AG08396 (cell line): ENCODE measurements at places on chromosomes 5 and 9.

DNA sequence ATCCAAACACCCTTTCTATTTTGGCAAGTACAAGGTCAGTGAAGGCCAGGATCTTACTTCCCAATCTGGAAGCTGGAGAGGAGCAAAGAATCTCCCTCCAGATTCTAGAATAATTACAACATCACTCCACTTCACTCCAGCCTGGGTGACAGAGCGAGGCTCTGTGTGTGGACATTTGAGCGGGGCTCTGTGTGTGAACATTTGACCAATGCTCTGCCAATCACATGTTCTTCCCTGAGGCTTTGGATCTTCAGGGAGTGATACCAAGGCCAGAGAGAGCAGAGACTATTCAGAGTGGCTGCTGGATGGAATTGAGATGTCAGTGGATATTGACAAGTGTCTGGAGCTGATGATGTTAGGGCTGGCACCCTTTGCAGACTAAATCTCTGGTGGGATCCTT lies 24.7 kb upstream of the ANKRD34B start:
- no peak for DNase-seq

GRCh38 chr5:169303119-169303515 lies 2.2 kb upstream of the SLIT3 start:
- no peak for DNase-seq

DNA sequence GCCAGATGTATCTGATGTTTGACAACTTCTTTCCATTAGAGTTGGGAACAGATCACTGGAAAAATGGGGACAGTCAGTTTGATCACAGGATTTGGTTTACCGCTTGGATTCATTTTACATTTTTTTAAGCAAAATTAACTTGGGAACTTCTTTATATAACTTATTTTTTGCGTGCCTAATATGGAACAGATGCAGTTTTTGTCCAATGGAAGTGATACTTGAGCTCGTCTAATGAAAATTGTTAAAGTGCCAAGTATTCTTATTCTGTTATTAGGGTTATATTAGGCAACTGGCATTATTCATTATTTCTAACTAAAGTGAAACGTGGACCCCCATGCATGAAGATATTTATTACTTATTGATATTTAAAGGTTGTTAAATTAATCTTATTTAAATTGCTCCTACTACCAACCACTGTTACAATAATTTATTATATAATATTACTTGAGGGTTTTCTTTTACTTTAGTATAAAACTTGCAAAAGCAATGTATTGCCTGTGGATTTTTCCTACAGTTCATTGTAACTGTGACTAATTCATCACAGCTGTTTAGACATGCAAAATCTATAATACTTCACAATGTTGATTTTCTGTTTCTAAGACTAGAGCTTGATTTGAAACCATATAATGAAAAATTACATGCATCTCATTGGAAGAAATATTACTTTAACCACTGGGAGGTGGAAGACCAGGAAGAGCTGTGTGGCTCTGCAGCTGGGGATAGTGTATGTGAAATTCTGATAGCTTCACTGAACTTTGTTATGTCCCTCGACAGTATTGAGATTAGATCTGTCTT lies 787.3 kb upstream of the WWC1 start:
- no peak for DNase-seq

DNA sequence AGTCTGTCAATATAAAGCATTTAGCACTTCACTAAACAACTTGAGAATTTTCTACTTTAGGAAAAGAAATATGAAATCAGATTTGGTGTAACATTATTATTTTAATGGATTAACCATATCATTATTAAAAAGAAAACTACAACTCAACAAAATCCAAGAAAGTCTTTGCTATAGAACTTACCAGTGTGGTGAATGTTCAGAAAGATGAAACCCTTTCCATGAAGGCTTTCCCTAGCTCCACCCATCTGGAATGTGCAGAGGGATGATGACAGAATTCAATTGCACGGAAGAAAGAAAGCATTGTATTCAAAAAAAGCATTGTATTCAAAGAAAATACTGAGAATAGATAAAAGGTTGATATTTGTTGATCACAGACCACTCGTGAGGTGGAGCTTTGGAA lies 328.6 kb upstream of the NUDT12 start:
- DNase-seq: no peak

- no peak for DNase-seq
Observed at GRCh38 chr9:81096625-81097024, 592.7 kb downstream of the TLE1 start.

GRCh38 chr9:113650207-113651131 lies 186.9 kb downstream of the RGS3 start:
- peak; percentile 39 for DNase-seq

DNA sequence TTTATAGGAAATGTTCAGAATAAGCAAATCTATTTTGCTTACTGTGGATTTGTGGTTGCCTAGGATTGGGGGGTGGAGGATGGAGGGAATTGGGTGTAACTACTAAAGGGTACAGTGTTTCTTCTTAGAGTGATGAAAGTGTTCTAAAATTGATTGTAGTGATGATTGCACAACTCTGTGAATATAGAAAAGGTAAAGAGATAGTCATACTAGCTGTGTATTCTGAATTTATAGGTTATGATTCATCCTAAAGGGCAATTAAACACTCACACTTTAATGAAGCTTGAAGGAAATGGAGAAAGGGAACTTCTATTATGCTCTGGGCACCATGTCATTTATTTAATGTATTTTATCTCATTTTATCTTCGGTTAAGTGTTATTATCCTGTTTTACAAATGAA lies 9.9 kb downstream of the TXNDC8 start:
- DNase-seq: no peak

- peak; percentile 18 for DNase-seq
Observed at GRCh38 chr5:103461243-103461642, 101.3 kb downstream of the NUDT12 start.

- no peak for DNase-seq
Observed at GRCh38 chr5:135106610-135107471, 72.8 kb upstream of the PITX1 start.

- DNase-seq: peak; percentile 65
Observed at GRCh38 chr5:136032564-136032963, 3.8 kb downstream of the TGFBI start.

- no peak for DNase-seq
Observed at GRCh38 chr9:111897601-111898137, 1.1 kb downstream of the UGCG start.

GRCh38 chr5:130321931-130322330 lies 417.7 kb downstream of the CHSY3 start:
- no peak for DNase-seq

GRCh38 chr9:13369431-13369830 lies 89.9 kb upstream of the MPDZ start:
- DNase-seq: no peak

DNA sequence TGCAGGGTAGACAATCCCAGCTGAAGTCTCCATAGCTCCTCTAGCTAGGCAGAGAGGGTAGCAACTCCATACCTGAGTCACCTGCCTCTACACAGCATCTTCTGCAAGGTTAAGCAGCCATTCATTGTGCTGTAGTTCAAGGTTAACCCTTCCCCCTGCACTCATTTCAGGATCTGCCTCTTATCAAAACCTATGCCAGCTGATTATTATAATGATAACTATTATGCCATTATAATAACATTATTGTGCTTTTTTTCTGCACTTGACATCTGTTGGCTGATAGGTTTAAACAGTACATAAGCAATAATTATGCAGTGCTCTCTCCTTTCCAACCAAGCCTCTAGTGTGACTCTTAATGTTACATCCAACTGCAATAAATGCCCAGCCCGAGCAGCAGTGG lies 17.3 kb downstream of the SIL1 start:
- DNase-seq: no peak

DNA sequence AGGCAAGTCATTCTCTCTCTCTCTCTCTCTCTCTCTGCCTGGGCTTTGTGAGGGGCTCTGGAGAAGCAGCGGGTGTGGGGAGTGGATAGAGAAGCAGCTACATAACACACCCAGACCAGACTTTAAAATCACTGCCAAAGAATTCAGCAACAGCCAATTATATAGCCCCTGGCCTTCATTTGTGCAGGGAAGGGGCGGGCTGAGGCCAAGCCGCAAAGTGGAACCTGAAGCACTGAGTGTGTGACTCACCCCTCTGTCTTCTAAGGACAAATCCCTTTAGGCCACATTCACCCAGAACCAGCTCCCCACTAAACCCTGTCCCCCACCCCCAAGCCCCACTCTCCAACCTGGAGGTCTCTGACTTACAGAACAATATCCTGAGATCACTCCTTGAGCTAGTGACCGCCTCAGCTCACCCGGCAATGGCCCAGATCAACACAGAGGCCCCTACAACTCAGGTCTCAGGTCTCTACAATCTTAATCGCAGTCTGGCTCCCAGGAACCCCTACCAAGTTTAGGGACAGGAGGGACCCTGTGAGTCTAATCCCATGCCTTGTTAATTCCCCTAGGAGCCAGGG lies 6.0 kb downstream of the B4GALT1 start:
- DNase-seq: peak; percentile 85

DNA sequence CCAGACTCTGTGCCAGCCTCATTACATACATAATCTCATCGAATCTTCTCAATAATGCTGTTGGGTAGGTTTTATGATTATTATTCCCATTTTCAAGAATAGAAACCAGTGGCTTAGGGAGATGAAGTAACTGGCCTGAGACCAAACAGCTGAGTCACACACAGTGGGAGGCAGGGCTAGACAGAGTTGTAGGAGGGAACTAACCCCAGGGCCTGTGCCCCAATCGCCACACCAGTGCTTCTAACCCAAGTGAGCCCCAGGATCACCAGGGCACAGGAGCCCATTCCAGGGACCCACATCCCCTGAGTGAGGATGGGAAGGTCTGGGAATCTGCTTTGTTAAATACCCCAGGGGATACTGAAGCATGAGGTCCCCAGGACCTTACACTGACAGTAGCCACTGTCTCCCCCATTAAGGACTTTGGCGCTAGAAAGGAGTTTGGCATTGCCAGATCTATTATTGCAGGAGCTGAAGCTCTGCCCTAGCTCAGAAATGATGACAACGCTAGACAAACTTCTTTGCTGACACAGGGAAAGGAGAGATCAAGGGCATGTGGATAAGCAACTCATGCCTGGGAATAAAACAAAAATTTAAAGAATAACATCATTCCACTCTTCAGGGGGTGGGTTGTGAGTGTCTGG lies 63.8 kb upstream of the PPARGC1B start:
- DNase-seq: peak; percentile 29

DNA sequence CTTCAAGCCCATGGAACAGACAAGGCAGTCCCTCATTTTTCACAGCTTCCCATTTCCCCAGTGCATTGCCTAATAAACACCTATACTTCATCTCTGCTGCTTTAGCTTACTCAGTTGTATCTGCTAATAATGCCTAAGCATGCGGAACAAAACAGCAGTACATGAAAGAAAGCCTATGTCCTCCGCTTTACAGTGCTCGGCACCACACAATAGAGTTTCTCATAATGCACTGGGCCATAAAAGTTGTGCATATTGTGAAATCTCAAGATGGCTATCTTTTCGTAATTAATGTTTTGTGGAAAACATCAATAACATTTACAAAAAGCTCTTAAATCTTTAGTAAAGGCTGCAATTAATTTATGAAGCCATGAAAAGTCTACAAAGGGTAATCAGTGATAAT lies 69.3 kb downstream of the DENND1A start:
- DNase-seq: no peak

- no peak for DNase-seq
Observed at GRCh38 chr5:7185742-7186141, 210.2 kb upstream of the ADCY2 start.

- peak; percentile 68 for DNase-seq
Observed at GRCh38 chr9:131096269-131097125, at the start of gene AIF1L. Gene AIF1L (plus strand): TSS chr9:131096531. CDS start chr9:131096630, 99 bp downstream.

GRCh38 chr5:136016945-136017530 lies 11.8 kb upstream of the TGFBI start:
- DNase-seq: peak; percentile 41

DNA sequence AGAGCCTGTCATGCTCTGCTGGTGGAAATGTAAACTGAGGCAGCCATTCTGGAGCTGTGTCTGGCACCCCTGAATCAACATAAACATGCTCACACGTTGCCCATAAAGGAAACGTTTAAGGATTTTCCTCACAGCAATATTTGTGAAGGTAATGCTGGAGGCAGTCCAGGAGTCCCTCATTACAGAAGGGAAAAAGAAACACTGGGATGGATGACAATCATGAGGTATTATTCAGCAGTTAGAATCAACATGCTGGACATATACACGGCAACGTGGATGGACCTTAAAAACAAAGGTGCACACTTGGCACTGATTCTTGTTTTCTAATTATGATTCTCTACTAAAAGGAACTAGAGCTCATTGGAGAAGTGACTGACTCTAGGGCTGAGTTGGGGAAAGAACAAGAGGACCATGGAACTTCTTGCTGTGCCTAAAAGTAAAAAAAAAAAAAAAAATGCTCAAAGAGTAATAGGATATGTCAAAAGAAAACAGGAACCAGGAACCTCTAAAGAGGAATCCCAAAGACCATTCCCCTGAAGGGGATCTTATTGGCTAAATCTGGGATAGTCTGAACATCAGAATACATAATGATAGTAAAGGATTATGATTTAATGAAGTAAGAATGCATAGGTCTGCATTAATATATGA lies 18.6 kb downstream of the B4GALT1 start:
- no peak for DNase-seq

DNA sequence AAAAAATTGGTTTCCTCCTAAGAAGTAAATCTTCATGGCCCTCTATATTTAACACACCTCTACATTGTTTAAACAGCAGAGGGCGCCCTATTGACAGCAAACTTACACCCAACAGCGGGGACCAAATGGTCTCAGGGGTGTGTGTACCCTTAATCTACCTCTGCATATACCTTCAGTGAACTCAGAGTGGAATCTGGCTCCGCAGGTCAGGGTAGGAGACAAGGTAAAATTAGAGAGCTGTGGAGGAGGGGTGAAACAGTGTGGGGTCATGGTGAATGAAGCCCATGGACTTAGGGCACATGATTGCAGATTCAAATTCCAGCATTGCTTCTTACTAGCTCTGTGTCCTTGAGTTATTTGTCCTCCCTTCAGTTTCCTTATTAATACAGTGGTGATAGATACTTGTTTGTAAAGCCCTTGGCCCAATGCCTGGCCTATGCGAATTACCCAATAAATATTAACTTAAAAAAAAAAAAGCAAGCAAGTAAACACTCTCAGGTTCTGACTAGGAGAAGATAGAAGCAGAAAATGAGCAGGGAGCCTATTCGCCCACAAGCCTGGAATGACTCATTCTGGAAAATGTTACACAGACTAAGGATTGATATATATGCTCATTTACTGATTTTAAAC lies 122.9 kb downstream of the CAVIN4 start:
- no peak for DNase-seq

DNA sequence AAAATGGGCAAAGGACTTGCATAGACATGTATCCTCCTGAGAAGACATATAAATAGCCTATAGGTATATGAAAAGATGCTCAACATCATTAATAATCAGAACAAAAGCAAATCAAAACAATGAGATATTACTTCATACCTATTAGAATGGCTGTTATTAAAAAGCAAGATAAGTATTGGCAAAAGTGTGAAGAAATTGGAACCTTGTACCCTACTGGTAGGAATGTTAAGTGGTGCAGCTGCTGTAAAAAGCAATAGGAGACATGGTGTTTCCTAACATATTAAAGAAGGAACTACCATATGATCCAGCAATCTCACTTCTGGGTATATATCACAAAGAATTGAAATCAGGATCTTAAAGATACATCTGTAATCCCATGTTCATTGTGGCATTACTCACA lies 69.8 kb upstream of the PRR16 start:
- no peak for DNase-seq
